ENCODE measurements at places on chromosomes 12 and 14. TPM values are rescaled to one million over a fixed set of nuclear protein-coding genes. Genes with fewer than 3 reads are reported as not detected.

- H3K4me1 ChIP-seq = peaks cover 68% of the 10 kb centered on the region
- H3K4me3 ChIP-seq = no peak overlapping the region
- H3K36me3 ChIP-seq = peaks cover 51% of the 10 kb centered on the region
- H3K27me3 ChIP-seq = no peaks in the 10 kb centered on the region
- peak overlapping the region; percentile 26 for H3K27ac ChIP-seq
These were observed 25.6 kb downstream of the KLC1 start for GRCh38 chr14:103654619-103655018.

- peak overlapping the region; percentile 18 for H3K27ac ChIP-seq
- peaks cover 8% of the 10 kb centered on the region for H3K4me1 ChIP-seq
- no peaks in the 10 kb centered on the region for H3K36me3 ChIP-seq
These were observed 29.8 kb downstream of the BCL11B start for GRCh38 chr14:99242238-99242637.

- H3K36me3 ChIP-seq = no peaks in the 10 kb centered on the region
- DNase-seq = no peak
- no peaks in the 10 kb centered on the region for H3K27me3 ChIP-seq
These were observed 27.5 kb downstream of the CCDC91 start for GRCh38 chr12:28217805-28218204.

GRCh38 chr14:69695322-69696203, 71.4 kb upstream of the SRSF5 start:
- H3K27ac ChIP-seq = peak overlapping the region; percentile 84
- H3K36me3 ChIP-seq = no peaks in the 10 kb centered on the region
- no peak overlapping the region for H3K4me3 ChIP-seq
- DNase-seq = no peak

GRCh38 chr14:61103541-61104339, 122.7 kb downstream of the SLC38A6 start:
- H3K4me1 ChIP-seq = peaks cover 30% of the 10 kb centered on the region
- H3K4me3 ChIP-seq = no peak overlapping the region
- no peaks in the 10 kb centered on the region for H3K27me3 ChIP-seq
- H3K27ac ChIP-seq = peak overlapping the region; percentile 68
- H3K36me3 ChIP-seq = no peaks in the 10 kb centered on the region

DNA sequence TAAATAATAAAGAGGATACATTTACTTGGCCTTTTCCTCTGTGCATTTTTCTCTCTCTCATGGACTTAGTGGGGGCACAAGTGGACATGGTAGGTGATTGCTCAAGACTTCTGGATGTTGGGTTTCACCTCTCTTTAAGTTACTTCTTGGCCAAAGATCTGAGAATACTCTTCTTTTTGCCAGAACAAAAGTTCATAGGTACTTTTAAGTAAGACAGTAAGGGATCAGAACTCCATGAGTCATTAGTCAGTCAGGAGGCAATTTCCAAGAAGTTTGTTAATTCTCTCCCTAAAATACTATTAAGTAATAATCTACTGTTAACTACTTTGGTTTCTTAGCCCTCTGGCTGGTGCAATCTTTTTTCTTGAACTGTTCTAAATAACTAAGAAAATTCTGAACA, 84.2 kb downstream of the GRIP1 start:
- no peak overlapping the region for H3K27ac ChIP-seq
- no peaks in the 10 kb centered on the region for H3K4me1 ChIP-seq
- DNase-seq = no peak
- H3K36me3 ChIP-seq = no peaks in the 10 kb centered on the region
- H3K4me3 ChIP-seq = no peak overlapping the region

- no peak for DNase-seq
- no peaks in the 10 kb centered on the region for H3K4me1 ChIP-seq
- H3K4me3 ChIP-seq = no peak overlapping the region
- H3K27me3 ChIP-seq = no peaks in the 10 kb centered on the region
- H3K36me3 ChIP-seq = no peaks in the 10 kb centered on the region
These were observed 10.6 kb downstream of the SVOP start for GRCh38 chr12:109010259-109010658.

DNA sequence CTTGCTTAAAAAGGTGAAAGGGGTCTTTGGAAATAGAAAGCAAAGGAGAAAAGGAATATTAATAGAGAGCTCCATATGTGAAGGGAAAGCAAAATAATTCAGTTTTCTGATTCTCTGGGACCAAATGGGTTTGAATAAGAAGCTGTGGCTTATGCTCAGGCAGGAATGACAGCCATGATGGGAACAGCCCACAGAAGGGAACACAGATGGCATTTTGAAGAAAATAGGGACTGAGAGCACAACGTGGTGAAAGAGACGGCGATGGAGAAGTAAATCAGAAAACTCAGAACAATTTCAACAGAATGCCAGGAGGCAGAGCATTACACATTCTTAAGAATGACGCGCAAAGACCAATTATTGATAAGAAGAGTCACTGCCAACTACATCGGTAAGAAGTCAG, 102.8 kb downstream of the STXBP6 start:
- H3K4me1 ChIP-seq = peaks cover 3% of the 10 kb centered on the region
- H3K4me3 ChIP-seq = no peak overlapping the region
- DNase-seq = no peak
- H3K27me3 ChIP-seq = no peaks in the 10 kb centered on the region
- no peak overlapping the region for H3K27ac ChIP-seq
- H3K36me3 ChIP-seq = no peaks in the 10 kb centered on the region

GRCh38 chr12:39638178-39638577, 18.6 kb upstream of the ABCD2 start:
- H3K4me1 ChIP-seq = no peaks in the 10 kb centered on the region
- H3K36me3 ChIP-seq = no peaks in the 10 kb centered on the region
- no peaks in the 10 kb centered on the region for H3K27me3 ChIP-seq

GRCh38 chr12:21773263-21773741, 1.2 kb downstream of the KCNJ8 start:
- H3K36me3 ChIP-seq = no peaks in the 10 kb centered on the region
- H3K27me3 ChIP-seq = no peaks in the 10 kb centered on the region
- H3K4me3 ChIP-seq = peak overlapping the region; percentile 56
- H3K4me1 ChIP-seq = no peaks in the 10 kb centered on the region

GRCh38 chr14:94685166-94685581, 73.0 kb downstream of the SERPINA3 start:
- no peak overlapping the region for H3K4me3 ChIP-seq
- DNase-seq = no peak
- peaks cover 6% of the 10 kb centered on the region for H3K4me1 ChIP-seq

- no peaks in the 10 kb centered on the region for H3K36me3 ChIP-seq
- no peaks in the 10 kb centered on the region for H3K27me3 ChIP-seq
- H3K27ac ChIP-seq = peak overlapping the region; percentile 91
- peak; percentile 90 for DNase-seq
- peaks cover 39% of the 10 kb centered on the region for H3K4me1 ChIP-seq
These were observed 17.1 kb downstream of the FOS start for GRCh38 chr14:75295491-75296345.

DNA sequence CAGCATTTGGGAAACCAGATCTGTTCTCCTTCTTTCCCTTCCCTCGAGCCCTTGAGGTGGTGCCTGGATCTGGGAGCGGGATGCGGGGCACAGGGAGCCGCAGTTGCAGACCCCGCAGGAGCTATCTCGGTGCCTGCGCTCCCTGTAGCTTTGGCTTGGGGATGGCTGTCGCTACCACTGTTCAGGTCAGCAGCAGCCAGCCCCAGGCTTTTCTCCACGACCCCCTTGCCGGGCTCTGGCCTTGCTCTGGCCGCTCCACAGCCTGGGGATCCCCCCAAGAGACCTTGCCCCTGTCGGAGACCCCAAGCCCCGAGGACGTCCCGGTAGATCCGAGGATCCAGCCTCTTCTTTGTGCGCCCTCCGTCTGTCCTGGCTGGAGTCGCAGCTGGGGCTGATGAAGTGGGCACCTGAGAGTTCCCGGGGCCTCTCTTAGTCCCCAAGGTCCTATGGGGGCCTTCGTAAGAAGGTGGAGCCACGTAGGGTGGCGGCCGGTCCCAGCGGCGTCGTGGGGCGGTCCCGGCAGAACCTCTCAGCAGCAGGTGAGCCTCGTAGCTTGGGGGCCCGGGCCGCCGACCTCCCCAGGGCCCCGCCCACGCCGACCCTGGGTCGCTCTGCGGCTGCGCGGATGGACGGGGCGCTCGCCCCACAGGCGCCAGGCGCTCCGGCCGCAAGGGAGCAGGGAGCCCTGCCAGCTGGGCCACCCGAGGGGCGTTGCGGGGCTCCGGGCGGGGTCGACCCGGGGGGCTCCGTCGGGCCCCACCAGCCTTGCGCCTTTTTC, 1.3 kb downstream of the DDN start:
- peaks cover 36% of the 10 kb centered on the region for H3K4me1 ChIP-seq
- H3K4me3 ChIP-seq = peak overlapping the region; percentile 48

- DNase-seq = no peak
- H3K4me3 ChIP-seq = no peak overlapping the region
- peaks cover 5% of the 10 kb centered on the region for H3K36me3 ChIP-seq
- H3K27ac ChIP-seq = peak overlapping the region; percentile 67
These were observed 73.5 kb downstream of the RIN3 start for GRCh38 chr14:92586963-92587699.

DNA sequence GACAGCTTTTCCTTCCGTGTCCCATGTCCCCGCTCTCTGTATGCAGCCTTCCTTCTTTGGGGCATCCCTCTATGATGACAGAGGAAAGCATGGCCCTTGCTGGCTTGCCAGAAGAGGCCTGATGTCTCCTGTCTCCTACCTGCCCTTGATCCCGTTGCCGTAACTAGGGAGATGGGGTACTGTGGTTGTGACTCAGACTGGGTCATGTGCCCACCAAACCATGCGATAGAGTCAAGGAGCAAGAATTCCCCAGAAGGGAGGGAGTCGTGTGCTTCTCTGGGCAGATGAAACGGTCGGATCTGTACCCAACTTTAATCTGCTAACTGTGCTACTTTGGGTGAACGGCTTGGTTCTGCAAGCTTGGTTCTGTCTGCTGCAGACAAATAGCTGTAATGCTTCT, 99.1 kb upstream of the DYNC1H1 start:
- no peak overlapping the region for H3K4me3 ChIP-seq
- H3K27ac ChIP-seq = no peak overlapping the region

The VWF gene
- total RNA-seq = 292 TPM

The KRT2 gene
- total RNA-seq = not detected

The TRPV4 gene
- 5.6 TPM for total RNA-seq

The PTPRQ gene
- 15.6 TPM for total RNA-seq
